ENCODE measurements at places on chromosomes 3 and 15.

GRCh38 chr15:70469182-70469581, 294.2 kb downstream of the UACA start:
- no peak for DNase-seq

GRCh38 chr3:124483915-124484470, 246.3 kb upstream of the UMPS start:
- no peak for DNase-seq

- DNase-seq: no peak
These were observed 8.1 kb upstream of the ADPRH start for GRCh38 chr3:119571230-119571629.

- DNase-seq: peak; percentile 13
These were observed 47.2 kb upstream of the ICE2 start for GRCh38 chr15:60526127-60526616.

- DNase-seq: no peak
These were observed 27.3 kb upstream of the SPTBN5 start for GRCh38 chr15:41921167-41921566.

GRCh38 chr3:58173669-58174398, 36.9 kb downstream of the DNASE1L3 start:
- peak; percentile 14 for DNase-seq

- DNase-seq: peak; percentile 91
These were observed 153.5 kb upstream of the COL8A1 start for GRCh38 chr3:99484871-99485270.

DNA sequence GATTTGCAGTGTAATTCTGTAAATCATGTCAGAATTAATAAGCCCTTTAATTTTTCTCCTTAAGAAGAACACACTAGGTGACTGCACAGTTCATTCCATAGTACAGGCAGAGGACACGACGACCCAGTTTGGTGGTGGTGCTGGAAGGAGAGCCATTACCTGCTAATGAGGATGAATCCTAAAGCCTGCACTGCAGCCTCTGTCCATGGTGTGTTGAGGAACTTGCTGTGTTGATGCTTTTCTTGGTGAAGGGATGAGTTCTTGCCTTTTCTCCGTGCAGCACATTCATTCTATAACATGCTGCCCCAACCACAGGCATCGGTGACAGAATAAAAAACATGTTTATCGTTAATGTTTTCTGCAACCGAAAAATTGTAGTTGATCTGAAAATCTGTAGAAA, 89.6 kb upstream of the VEPH1 start:
- DNase-seq: no peak

DNA sequence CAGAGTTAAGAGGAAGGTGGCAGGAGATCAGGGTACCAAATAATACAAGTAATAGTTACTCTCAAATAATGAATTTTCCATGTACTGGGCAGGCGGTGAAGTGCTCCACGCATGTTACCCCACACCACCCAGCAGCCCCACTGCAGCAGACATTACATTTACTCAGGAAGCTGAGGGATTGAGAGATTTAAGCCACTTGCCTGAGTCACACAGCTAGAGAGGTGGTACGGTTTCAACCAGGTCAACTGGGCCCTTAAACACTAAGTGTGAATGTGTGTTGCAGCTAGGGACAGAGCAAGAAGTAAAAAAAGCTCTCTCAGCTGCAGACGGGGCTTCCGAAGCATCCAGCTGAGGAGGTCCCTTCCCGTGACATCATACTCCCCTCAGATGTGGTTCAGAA, 91.3 kb downstream of the PRICKLE2 start:
- DNase-seq: no peak

DNA sequence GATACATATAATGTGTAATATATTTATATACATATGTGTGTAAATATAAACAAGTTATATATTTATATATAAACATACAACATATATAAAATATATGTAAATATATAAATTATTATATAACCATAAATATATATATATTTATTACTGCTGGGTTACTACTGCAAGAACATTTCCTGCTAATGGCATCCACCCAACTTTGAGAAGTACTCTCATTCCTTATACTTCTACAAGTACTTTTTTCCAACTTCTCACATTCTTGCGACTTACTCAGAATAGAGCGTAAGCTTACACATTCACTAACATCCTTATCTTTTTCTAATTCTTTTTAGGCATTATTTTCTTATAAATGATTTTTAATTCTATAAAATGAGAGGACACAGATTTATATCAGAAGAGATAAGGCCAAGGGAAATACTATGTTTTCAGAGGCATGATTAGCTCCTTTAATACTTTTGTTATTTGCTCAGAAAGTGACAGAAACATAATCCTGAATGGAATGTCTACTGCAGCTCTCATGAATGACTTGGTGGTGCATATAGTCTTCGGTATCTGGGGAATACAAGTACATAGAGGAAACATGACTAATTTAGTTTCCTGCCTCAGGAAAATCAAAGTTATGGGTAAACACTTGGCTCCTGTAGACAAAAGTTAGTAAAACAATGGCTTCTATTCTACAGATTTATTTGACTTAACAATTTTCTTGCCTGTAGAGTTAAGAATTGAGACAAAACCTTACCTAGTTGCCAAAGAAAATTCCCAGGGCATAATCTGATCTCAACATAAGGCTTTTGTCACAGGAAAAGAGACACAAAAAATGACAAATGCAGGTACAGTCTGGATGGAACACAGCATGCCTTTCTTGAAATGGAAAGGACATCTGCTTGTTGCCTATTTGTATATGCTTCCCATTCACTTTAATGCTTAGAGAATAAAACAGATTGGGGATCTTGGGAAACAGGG, 453.9 kb downstream of the SQOR start:
- DNase-seq: no peak

DNA sequence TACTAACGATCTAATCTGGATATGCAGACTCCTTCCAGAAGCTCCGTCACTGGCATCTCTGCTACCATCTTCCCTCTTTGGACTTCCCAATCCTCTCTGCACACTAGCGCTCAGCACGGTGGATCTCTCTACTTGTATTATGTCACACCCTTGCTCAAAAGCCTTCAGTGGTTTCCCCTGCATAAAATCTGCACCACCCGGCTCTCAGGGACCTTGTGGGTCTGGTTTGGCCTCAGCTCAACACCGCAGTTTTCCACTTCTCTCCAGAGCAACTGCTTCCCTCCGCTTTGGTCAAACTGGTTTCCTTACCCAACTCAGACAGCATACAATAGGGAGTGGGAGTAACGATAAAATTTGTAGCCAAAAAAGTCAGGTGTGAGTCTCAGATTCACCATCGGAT, 30.7 kb upstream of the HES1 start:
- DNase-seq: peak; percentile 90

- no peak for DNase-seq
These were observed 52.6 kb downstream of the NSUN3 start for GRCh38 chr3:94115482-94115881.

DNA sequence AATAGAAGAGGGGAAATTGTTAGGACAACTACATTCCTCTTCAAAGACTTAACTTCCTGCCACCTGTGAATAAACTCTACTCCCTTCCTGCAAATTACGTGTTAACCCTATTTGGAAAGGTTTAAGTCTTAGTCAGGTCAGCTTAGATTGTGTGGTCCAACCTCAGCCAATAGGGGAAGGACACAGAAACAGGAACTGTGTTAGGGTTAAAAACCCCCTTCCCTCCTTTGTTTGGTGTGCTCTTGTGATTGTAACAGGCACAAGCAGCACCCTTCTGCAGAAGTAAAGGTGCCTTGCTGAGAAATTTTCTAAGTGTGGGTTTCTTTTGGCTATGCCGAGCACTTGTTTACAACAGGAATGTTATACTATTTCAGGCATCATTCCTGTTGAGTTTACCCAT, 45.0 kb upstream of the FSTL1 start:
- DNase-seq: no peak

GRCh38 chr3:100682854-100683760, 26.2 kb upstream of the TFG start:
- no peak for DNase-seq

DNA sequence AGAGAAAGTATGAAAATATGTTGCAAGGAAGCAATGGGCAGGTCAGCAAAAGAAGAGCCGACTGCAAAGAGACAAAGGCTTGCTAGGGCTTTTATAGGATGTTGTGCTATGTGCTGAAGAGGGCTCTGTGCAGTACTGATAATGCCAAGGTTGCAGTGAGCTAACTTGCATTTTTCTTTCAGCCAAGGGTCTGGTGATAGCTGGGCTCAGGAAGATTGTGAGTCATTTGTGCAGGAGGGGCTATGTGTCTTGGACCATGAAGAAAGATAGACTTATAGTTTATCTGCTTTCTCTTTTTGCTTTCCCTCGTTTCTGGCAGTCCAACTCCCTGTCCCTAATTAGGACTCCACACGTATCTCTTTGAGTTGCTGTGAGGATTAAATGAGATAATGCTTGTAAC, 64.5 kb upstream of the LRIG1 start:
- no peak for DNase-seq

DNA sequence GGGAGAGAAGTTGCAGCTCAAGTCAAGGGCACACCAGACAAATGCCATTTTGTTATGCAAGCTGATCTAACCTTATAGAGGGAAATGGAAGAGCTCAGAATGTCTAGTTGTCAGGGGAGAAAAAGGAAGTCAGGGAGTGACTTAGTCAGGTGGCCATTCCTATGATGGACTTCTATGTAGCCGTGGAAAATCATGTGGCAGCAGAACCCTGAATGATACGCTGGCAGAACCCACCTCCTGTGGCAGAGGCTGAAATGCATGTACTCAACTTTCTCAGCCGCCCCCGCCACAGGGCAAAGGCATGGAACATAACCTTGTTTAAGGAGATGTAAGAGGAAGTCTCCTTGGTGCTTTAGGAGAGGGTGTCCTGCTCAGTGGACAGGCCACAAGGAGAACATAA, 37.7 kb upstream of the PARL start:
- peak; percentile 19 for DNase-seq

DNA sequence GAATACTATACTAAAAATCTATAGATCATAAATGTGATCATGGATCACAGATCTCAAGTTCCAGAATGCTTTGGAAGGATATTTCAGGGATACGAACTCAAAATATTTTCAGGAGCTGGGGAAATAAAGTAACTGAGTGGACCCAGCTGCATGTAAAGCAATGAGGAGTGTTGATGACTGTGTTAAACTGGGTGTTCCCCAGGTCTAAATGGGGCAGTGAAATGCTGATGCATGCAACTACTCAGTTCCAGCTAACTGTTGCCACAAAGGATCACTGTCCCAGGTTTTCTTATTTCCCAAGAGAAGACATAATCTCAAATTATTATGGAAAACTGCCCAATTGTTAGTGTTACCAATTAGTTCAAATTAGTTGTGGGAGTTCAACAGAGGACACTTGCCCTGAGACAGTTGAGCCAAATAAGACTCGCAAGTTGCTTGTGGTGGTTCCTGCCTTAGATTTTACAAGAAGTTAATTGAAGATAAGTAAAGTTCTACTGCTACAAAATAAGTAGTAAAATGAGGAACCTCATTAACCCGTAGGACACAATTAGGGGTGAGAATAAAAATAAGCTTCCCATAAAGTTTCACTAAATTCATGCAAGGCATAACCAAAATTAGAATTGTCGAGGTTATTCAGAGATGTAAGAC, 66.3 kb upstream of the IL12A start:
- peak; percentile 37 for DNase-seq

GRCh38 chr3:126979046-126979628, 3.8 kb upstream of the PLXNA1 start:
- DNase-seq: no peak

GRCh38 chr3:14125193-14126016, 553 bp downstream of the TMEM43 start:
- peak; percentile 84 for DNase-seq

DNA sequence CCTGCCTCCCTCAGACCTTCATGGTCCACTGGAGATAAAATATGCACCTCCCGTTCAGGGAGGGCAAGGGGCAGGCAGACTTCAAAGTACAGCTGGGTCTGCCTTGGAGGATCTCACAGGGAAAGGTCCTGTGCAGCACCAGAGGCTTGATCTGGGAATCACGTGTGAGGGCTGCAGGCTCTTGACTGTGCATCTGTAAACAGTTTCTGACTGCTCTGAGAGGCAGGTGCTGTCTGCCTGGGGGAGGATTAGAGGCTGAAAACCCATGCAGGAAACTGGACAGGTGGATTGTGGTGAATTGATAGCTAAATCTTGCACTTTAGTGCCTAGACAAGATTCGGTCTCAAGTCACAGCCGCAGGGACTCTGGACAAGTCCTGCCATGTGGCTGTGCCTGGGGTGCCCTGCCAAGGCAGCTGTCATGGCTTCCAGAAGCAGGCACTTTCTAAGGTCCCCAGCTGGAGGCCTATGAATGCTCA, 239.3 kb downstream of the EPHB1 start:
- no peak for DNase-seq

DNA sequence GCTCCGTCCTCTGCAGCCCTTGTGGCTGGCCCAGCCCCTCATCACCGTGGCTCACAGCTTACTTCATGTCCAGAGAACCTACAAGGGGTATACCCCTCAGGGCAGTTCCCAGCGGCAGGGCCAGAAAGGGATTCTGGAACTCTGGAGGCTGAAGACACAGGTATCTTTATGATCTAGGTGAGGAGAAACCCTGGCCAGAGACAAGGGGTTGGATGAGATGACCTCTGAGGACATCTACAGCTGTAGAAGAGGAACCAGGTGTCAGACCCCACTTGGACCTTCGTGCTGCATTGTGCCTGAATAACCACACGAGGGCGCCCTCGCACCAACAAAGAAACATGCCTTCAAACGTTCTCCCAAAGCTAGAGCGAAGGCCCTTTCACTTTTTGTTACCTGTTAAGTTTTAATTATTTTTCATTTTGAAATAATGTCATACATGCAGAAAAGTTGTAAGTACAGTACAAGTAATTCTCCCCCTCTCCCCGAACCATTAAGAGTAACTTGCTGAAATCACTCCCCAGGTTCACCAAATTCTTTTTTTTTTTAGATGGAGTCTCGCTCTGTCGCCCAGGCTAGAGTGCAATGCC, 118.7 kb upstream of the SMAD3 start:
- peak; percentile 65 for DNase-seq

- DNase-seq: no peak
These were observed 3.2 kb downstream of the XYLB start for GRCh38 chr3:38349684-38350359.

DNA sequence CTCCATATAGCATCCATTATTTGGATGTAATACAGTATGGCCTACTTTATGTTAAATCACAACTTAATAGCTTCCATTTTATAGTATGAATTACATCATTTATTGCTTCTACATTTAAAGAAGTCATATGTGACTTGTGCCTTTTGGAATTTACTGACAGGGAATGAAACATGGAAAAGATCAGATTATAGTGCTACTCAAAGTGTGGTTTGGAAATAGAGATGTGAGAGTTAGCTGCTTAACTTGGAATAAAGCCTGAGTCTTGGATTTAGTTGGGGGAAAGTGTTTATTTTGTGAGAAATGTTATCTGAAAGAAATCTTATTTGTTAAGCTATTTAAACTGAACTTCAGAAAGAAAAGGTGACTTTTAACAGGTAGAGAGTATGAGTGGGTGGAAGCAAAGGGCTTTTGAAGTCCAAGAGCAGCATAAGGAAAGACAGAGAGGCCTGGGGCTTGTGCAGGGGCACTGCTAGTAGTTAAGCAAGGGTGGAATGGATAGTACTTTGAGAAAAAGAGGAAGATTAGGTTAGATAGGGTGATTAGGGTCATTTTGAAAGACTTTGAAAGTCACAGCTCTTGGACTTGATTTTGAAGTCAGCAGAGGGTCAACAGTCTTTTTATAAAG, 60.5 kb downstream of the SLMAP start:
- peak; percentile 57 for DNase-seq

GRCh38 chr15:71440489-71441110, 325.3 kb downstream of the THSD4 start:
- peak; percentile 45 for DNase-seq

Measured in MV-4-11 (cell line).